ENCODE measurements at places on chromosomes 7 and 10. TPM values are rescaled to one million over a fixed set of nuclear protein-coding genes. Genes with fewer than 3 reads are reported as not detected.

COL28A1 gene
- 0.51 TPM for total RNA-seq

THAP5 gene
- total RNA-seq = 17.3 TPM

CYP26C1 gene
- 0.19 TPM for total RNA-seq

SFTPA1 gene
- total RNA-seq = not detected

MOGAT3 gene
- not detected for total RNA-seq

HOXA9 gene
- 8.8 TPM for total RNA-seq

SPACDR gene
- not detected for total RNA-seq

COBL gene
- 1.8 TPM for total RNA-seq

CTAGE6 gene
- total RNA-seq = 2.0 TPM

KIF5B gene
- total RNA-seq = 148 TPM

WIPF3 gene
- total RNA-seq = 0.17 TPM

EBLN1 gene
- not detected for total RNA-seq

ADAM22 gene
- total RNA-seq = 3.4 TPM

MMD2 gene
- not detected for total RNA-seq

PTPN20 gene
- total RNA-seq = 1.1 TPM

KAZALD1 gene
- 3.4 TPM for total RNA-seq

TLX1 gene
- not detected for total RNA-seq

DNAJC12 gene
- 0.51 TPM for total RNA-seq

CREB5 gene
- 25.3 TPM for total RNA-seq

CLRN3 gene
- total RNA-seq = not detected

NXPH1 gene
- not detected for total RNA-seq

PYROXD2 gene
- total RNA-seq = 18.9 TPM

HTR7 gene
- total RNA-seq = 2.9 TPM

SLC35G1 gene
- 4.2 TPM for total RNA-seq

TEX36 gene
- total RNA-seq = not detected

DNAH11 gene
- 1.5 TPM for total RNA-seq

Measured in subcutaneous adipose tissue (tissue), 4 donors.